Peyer's patch (tissue), 4 donors: ENCODE measurements at places on chromosomes 7 and 10. TPM values are rescaled to one million over a fixed set of nuclear protein-coding genes. Genes with fewer than 3 reads are reported as not detected.

- peak; percentile 37 for DNase-seq
Measured at GRCh38 chr10:129935102-129935866, 28.8 kb downstream of the EBF3 start.

- no peak for DNase-seq
Measured at GRCh38 chr10:114995468-114996247, 57.7 kb downstream of the TRUB1 start.

- DNase-seq = no peak
Measured at GRCh38 chr7:84848219-84848973, 338.5 kb downstream of the SEMA3D start.

DNA sequence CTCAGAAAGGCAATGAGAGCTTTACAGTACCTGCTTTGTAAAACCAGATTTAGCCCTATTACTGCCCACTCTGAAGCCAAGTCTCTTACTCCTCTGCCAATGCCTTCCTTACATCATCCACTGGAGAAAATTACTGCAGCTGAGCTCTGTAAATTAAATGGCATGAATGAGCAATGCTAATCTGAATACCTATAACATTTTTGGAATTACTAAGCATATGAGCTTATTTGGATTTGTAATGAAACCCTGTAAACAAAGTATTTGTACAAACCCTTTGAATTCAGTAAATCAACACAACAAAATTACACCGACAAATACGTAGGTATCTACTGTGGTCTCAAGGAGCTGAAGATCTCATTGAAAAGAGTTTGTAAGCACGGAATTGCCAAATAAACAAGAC lies 12.1 kb upstream of the CCNY start:
- DNase-seq = no peak

GRCh38 chr7:151871904-151872303 lies 5.0 kb downstream of the PRKAG2 start:
- DNase-seq = no peak

DNA sequence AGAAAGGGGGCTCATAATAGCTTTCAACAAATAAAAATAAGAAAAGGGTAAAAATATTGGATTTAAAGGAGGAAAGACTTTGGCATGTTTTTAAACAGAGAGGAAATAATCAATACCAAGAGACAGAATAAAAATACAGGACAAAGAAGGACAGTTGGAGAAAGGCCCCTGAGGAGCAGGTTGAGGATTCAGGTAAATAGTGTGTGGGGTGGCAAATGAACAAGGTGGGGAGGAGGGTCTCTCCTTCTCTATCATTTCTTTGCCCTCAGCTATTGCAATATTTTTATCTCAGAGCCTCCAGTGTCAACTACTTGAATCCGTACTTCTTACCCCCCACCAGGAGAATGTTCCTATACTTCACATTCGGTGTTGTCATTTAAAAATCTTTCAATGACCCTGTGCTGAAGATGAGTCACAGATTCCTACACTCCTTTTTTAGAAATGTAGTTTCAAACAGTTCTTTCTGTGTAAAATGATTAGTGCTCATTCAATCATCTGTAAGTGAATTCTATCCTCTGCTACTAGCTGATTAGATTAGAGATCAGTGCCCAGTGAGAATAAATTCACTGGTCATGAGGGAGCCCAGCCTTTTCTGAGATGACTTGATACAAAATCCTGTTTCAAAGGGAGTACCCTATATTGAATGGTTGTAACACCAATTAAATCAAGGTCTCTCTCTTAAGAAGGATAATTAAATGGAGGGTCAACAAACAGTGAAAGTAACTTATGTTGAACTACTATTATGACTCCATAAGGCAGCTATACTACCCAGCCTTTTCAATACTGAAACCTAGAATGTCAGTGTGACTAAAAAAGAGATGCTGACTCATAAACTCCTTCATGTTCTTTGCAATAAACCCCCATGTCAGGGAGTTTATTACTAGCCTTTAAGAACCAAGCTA lies 50.4 kb upstream of the WNT16 start:
- DNase-seq = no peak

GRCh38 chr10:121927318-121927840 lies 452 bp downstream of the ATE1 start:
- peak; percentile 38 for DNase-seq

GRCh38 chr10:59064759-59065539 lies 111.5 kb upstream of the PHYHIPL start:
- DNase-seq = no peak

DNA sequence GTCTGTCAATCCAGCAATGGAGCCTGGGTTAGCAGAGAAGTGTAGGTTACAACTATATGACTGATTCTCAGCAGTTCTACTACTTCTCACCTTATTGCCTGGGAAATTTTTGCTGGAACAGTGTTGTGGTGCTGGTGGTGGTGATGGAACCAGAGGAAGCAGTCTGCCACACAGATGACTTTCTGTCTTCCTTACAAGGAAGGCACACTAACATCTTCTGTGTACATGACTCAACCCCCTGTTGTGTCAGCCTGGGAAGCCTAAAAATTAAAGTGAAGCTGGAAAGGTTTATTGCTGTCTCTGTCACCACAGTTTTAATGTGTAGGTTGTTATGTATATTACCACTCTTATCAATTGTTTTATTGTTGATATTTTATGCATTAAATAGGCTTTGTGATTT lies 40.3 kb downstream of the ANKRD7 start:
- DNase-seq = no peak

GRCh38 chr10:113165673-113166072 lies 215.6 kb downstream of the TCF7L2 start:
- DNase-seq = no peak

- no peak for DNase-seq
Measured at GRCh38 chr7:14501436-14501835, 401.1 kb downstream of the DGKB start.

WNT8B gene
- not detected for total RNA-seq

MAGI2 gene
- total RNA-seq = 3.2 TPM

PRXL2A gene
- 89.3 TPM for total RNA-seq
